ENCODE measurements at places on chromosomes 7 and 10. TPM values are rescaled to one million over a fixed set of nuclear protein-coding genes. Genes with fewer than 3 reads are reported as not detected.

Gene NUTM2A
- polyA plus RNA-seq, result 3.1 TPM

Gene CPA2
- polyA plus RNA-seq, result 0.28 TPM

Gene AASS
- polyA plus RNA-seq, result 69.2 TPM

Gene LRRTM3
- polyA plus RNA-seq, result 5.0 TPM

Gene CFAP69
- polyA plus RNA-seq, result 25.3 TPM

Gene ERLIN1
- polyA plus RNA-seq, result 58.3 TPM

Gene GPR26
- 0.01 TPM for polyA plus RNA-seq

Gene ZNF22
- polyA plus RNA-seq, result 82.8 TPM

Gene CALY
- 0.54 TPM for polyA plus RNA-seq

Gene MBLAC1
- 1.8 TPM for polyA plus RNA-seq

Measured in renal cortex interstitium (tissue), 15 donors.